Activated CD4-positive, alpha-beta memory T cell treated with anti-CD3 and anti-CD28 coated beads for 36 hours (primary cell): ENCODE measurements at places on chromosomes 3 and 15.

DNA sequence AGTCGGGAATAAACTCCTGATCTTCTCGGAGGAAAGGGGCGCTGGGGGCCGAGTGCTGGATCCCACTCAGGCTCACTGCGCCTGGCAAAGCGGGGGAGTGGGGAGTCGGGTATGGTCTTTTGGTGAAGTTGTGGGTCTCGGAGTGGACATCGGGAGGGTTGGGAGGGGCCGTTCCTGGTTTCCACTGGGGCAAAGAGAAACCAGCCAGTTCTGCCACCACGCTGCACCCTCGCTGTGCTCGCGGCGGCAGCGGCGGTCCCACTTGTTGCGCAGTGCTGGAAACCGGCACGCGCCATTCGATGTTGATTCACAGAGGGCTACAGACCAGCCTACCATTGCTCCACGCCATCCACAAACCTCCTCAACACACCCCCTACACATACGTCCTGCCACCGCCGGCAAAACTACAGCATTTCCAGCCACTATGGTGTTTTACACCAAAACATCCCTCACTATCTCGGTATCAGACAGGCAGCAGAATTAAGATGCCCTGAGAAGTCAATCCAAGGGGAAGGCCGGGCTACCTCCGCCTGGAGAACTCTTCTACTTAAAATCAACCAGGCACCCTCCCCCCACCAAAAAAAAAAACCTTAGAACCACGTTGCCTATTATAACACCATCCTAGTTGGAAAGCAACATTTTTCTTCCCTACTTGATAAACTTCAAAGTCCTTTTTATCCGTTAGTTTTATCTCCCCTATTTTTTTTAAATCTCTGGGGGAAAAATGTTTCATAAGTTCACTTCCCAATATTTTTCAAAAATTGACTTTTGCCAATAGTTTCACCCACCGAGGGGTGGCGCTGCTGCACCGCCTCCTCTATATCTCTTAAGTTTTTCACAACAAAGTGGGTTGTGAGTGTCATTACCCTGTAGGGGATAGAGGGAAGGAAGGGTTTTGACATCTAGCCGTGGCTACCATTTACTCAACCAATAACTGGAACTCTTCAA is 3.6 kb downstream of the BCL6 start:
- peak overlapping the region; percentile 99 for H3K27ac ChIP-seq
- no peaks in the 10 kb centered on the region for H3K27me3 ChIP-seq
- H3K36me3 ChIP-seq, result peaks cover 22% of the 10 kb centered on the region

DNA sequence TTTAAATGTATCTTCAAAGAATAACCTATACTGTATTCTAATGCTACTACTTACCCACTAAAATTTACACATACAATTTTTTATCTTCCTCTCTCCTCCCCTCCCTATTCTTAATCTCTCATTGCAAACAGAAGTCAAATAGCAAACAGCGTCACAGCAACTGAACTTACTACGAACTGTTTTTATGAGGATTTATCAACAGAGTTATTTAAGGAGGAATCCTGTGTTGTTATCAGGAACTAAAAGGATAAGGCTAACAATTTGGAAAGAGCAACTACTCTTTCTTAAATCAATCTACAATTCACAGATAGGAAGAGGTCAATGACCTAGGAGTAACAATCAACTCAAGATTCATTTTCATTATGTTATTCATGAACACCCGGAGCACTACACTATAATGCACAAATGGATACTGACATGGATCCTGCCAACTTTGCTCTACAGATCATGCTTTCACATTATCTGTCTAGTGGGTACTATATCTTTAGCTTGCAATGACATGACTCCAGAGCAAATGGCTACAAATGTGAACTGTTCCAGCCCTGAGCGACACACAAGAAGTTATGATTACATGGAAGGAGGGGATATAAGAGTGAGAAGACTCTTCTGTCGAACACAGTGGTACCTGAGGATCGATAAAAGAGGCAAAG is 984 bp downstream of the FGF7 start:
- no peak for DNase-seq
- no peaks in the 10 kb centered on the region for H3K27me3 ChIP-seq
- H3K4me1 ChIP-seq, result peaks cover 3% of the 10 kb centered on the region
- no peak overlapping the region for H3K4me3 ChIP-seq
- H3K27ac ChIP-seq, result no peak overlapping the region
- H3K36me3 ChIP-seq, result no peaks in the 10 kb centered on the region

DNA sequence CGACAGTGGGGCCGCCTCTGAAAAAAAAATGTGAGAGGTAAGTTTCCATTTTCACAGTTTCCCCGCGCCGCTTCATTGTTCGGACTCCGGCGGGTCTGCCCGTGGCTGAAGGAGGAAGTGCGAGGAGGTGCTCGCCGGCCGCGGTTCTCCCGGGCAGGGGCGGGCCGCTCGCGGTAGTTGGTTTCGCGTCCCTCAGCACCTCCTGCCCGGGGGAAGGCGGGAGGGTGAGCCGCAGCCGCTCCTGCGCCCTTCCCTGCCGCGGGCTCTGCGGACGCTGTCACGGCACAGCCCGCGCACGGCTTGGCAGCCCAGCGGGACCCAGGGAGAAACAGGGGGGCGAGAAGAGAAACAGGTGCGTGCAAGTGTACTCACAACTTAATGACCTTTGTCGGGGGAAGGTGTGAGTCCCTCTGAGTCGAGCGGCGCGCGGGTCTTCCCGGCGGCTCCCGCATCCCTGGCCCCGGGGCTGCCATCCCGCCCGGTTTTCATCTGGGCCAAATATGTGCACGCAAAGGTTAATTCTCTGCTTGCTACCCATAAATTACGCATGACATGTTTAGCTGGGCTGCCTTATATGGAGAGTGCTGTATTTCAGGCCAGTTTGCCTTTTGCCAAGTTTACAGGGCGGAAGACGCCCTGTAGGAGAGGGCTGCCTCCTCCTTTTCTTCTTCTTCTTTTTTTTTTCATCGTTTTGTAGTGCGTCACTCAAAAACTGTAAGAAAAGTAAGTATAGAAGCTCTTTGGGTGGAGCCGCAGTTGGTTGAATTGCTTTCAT is 514 bp downstream of the MBNL1 start:
- H3K27ac ChIP-seq, result peak overlapping the region; percentile 84
- no peak for DNase-seq
- H3K4me1 ChIP-seq, result peaks cover 52% of the 10 kb centered on the region
- H3K4me3 ChIP-seq, result peak overlapping the region; percentile 84
- peaks cover 34% of the 10 kb centered on the region for H3K36me3 ChIP-seq

DNA sequence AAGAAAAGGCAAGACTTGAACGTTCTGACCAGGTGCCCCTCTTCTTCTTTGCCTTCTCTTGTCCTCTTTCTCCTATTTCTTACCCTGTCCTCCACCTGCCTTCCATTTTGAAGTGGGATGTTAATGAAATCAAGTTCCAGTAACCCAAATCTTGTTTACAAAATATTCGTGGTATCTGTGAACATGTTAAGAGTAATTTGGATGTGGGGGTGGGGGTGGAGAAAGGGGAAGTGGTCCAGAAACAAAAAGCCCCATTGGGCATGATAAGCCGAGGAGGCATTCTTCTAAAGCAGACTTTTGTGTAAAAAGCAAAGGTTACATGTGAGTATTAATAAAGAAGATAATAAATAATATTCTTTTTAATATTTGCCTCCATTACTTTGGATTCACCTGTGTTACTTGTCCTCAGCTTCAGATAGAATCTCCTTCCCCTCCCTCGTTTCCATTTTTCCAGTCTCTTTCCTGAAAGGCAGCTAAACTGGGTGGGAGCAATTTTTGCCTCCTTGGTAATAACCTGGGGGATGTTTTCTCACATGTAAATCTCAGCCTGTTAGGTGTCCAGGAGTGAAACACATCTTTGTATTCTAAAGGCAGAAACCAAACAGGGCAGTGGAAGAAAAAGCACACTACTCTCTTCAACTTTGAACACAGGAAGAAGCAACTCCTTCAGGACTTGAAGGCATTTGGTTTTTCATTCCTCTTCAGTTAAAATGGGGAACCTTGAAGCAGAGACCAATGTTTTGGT is 3.2 kb downstream of the CHST2 start:
- H3K4me1 ChIP-seq, result peaks cover 17% of the 10 kb centered on the region
- DNase-seq, result no peak
- no peak overlapping the region for H3K27ac ChIP-seq

DNA sequence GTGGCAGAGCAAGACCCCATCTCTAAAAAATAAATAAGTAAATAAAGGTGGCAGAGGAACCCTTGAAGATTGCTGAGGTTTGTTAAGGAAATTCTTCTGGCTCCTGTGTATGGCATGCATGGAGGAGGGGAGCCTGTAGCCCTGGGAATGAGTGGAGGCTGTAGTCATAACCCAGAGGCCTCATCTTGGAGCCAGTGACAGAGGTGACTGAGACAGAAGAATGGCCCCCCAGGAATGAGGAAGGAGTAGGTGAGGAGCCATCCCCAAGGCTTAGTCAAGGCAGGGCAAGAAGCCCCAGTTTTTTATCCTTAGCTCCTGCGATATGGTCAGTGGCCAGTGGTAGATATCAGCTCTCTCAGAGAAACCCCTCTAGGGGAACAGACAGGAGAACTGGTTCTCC is 46.5 kb downstream of the BSN start:
- peaks cover 20% of the 10 kb centered on the region for H3K4me1 ChIP-seq
- H3K4me3 ChIP-seq, result no peak overlapping the region
- H3K36me3 ChIP-seq, result no peaks in the 10 kb centered on the region
